Prostate gland (tissue), 2 donors: ENCODE measurements at places on chromosomes 12 and 14.

DNA sequence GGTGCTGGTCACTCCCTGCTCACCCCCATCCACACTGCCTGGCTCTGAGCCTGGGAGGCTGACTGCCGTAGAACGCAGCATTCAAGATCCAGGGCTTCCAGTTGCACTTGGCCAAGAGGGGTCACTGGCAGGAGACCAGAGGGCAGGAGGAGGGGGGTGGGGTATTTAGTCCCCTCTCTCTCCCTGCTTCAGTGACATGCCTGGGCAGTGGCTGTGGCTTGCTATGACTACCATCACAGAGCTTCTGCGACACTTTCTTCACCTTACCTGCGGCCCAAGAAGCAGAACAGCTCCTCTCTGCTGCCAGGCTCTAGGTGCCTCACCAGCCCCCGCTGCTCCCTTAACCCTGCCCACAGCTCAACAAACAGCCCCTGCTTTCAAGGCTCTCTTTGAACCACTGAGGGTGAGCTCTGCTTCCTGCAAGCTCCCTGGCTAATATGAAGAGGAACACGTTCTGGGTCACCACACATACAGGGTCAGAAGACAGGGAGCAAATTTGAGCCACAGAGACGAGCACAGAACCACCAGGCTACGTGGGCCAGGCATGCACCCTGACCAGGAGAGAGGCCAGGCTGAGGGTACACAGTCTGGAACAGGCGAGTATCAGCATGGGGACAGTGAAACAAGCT lies 55.7 kb downstream of the ITPK1 start:
- no peak overlapping the region for H3K4me3 ChIP-seq
- peaks cover 14% of the 10 kb centered on the region for H3K4me1 ChIP-seq
- H3K27ac ChIP-seq: no peak overlapping the region
- H3K36me3 ChIP-seq: no peaks in the 10 kb centered on the region
- no peaks in the 10 kb centered on the region for H3K27me3 ChIP-seq
- no peak for DNase-seq

GRCh38 chr12:132337557-132337956 lies 8.2 kb upstream of the GALNT9 start:
- H3K27me3 ChIP-seq: peaks cover 19% of the 10 kb centered on the region
- H3K36me3 ChIP-seq: no peaks in the 10 kb centered on the region
- H3K27ac ChIP-seq: no peak overlapping the region
- H3K4me3 ChIP-seq: no peak overlapping the region
- no peak for DNase-seq

DNA sequence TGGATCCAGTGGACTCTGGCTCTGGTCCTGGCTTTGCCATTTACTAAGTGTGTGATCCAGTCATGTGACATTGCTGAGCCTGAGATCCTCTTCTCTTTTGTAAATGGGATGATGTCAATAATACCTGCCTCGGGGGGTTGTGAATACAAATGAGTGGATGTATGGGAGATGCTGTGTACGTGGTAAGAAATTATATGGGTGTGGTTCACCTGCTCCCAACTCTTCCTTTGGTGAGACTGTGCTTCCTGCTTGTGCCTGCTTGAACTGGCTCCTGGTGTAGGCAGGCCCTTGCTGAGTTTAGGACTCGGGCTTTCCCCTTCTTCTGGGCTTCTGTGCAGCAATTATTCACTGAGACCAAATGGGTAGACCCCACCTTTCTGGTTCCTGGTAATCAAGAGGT lies 189.5 kb upstream of the FRMD6 start:
- H3K27ac ChIP-seq: no peak overlapping the region
- no peaks in the 10 kb centered on the region for H3K4me1 ChIP-seq
- H3K27me3 ChIP-seq: no peaks in the 10 kb centered on the region
- H3K36me3 ChIP-seq: no peaks in the 10 kb centered on the region
- DNase-seq: no peak

- DNase-seq: no peak
- no peaks in the 10 kb centered on the region for H3K4me1 ChIP-seq
- H3K27ac ChIP-seq: no peak overlapping the region
- H3K27me3 ChIP-seq: no peaks in the 10 kb centered on the region
- H3K4me3 ChIP-seq: no peak overlapping the region
- no peaks in the 10 kb centered on the region for H3K36me3 ChIP-seq
Observed at GRCh38 chr14:89474464-89474863, 57.4 kb upstream of the FOXN3 start.

- no peaks in the 10 kb centered on the region for H3K4me1 ChIP-seq
- no peak for DNase-seq
- no peak overlapping the region for H3K27ac ChIP-seq
- no peak overlapping the region for H3K4me3 ChIP-seq
- no peaks in the 10 kb centered on the region for H3K36me3 ChIP-seq
Observed at GRCh38 chr12:50419112-50419909, 18.6 kb downstream of the LARP4 start.

DNA sequence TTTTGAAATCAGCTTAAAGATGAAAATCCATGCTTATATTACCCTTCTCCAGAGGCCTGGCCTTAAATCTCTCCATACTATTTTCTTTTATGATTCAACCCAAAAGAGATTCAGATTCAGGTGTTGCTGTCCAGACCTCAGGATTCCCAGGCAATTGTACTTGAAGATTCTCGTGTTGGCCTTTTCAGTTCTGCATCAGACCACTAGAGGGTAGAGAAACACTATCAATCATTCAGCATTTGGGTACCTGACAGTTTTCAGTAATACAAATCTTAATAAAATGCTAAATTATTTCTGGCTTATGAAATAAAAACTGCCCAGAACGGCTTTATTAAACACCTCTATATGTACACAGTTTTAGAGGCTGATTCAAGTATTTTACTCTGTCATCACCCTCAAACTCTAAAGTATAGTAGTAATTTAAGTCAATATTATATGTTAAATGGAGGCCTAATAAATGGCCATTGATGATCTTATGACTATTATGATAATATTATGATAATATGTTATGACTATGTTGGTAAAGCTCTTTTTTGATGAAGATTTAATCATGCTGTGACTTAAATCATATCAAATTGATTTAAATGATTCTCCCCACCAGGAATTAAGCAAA lies 301.1 kb downstream of the DUSP6 start:
- no peaks in the 10 kb centered on the region for H3K4me1 ChIP-seq
- no peaks in the 10 kb centered on the region for H3K36me3 ChIP-seq
- H3K27me3 ChIP-seq: no peaks in the 10 kb centered on the region
- no peak overlapping the region for H3K4me3 ChIP-seq
- DNase-seq: peak; percentile 40
- H3K27ac ChIP-seq: no peak overlapping the region
